ENCODE measurements at places on chromosomes 6 and 20. TPM values are rescaled to one million over a fixed set of nuclear protein-coding genes. Genes with fewer than 3 reads are reported as not detected.
A peak's percentile ranks its signal among the peaks of the same experiment; 100 is the strongest.

The LTA gene
- total RNA-seq, result not detected

The CD109 gene
- total RNA-seq, result 42.4 TPM

The ZNF391 gene
- 3.5 TPM for total RNA-seq

The CRISP2 gene
- total RNA-seq, result not detected

GRCh38 chr6:36665180-36665579, 13.3 kb upstream of the CDKN1A start:
- no peak for DNase-seq

GRCh38 chr20:57445298-57445697, 54.1 kb downstream of the RBM38 start:
- DNase-seq, result no peak

The GMNN gene
- 77.6 TPM for total RNA-seq

DNA sequence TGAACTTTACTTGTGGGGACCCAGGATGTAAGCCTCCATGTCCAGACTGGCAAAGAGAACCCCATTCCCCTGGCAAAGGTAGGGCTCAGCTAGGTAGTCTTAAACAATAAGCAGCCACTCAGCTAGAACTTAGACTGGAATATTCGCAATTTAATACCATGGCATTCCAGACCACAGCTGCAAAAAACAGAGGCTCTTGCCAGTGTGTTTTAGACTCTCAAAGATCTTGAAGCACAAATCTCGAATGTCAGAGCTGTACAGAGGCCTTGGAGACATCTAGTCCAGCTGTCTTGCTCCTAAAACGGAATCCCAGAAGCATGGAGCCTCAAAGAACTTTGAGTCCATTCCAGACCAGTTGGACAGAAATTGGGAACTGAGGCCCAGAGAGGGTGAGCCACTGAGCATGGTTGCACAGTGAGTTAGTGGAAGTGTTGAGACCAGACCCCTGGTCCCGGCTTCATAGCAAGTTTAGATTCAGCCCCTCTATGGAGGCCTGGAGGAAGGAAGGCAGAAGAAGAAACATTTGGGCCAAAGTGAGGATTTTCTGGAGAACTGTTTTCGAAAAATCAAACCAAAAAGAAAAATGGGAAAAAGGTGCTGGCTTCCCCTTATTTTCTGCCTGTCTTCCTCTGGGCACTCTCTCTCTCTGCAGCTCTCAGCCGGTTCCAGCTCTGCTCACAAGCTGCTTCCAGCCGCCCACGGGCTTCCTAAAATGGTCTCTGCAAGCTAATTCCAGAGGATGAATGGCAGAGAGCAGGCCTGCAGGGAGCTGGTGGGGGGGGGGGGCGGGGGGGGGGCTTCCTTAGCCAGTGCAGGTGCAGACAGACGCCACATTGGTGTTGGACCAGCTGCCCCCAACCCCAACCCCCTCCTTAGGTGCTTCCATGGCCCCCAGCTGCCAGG, 32.4 kb downstream of the AAR2 start:
- DNase-seq, result no peak

GRCh38 chr6:16723402-16723801, 37.9 kb downstream of the ATXN1 start:
- DNase-seq, result no peak

GRCh38 chr6:121826156-121826810, 390.8 kb downstream of the GJA1 start:
- peak; percentile 92 for DNase-seq

- peak; percentile 23 for DNase-seq
Measured at GRCh38 chr6:92587525-92587924, 831.8 kb downstream of the EPHA7 start.

DNA sequence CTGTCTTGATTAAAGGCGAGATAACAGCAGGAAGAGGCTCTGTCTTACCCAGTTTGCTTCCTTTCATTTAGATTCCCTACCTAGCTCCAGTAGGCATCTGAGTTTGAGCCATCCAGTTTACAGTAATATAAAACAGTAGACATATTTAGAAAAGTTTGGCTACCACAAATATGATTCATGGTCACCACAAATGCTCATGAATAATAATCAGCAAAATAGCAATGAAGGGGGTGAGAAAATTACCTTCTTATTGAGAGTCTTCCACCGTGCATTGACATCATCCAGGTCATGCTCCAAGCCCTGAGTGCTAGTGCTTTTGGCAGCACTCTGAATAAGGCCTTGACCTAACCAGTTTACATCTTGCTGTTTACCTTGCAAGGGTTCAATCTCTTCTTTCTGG, 106.2 kb downstream of the DST start:
- DNase-seq, result no peak

The NKX2-2 gene
- not detected for total RNA-seq

GRCh38 chr20:58710481-58711265, 18.1 kb downstream of the NPEPL1 start:
- no peak for DNase-seq

The NOX3 gene
- not detected for total RNA-seq

The SLC16A10 gene
- 0.14 TPM for total RNA-seq

The ADGRF5 gene
- total RNA-seq, result 0.03 TPM

DNA sequence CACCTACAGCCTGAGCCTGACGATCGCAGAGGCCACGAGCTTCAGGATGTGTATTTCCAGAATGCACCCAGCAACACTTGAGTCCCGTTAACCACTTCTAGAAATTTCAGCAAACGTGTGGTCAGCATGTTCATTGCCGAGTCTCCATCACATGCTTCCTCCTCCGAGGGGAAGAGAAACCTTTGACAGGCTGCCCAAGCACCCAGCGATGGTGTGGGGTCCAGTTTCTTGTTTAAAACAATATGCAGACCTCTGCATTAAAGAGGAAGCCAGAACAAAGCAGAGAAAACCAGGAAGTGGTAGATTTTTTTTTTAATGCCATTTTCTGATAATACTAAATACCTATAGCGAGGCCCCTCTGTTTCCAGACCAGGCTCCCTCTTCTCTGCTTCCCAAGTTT, 71.9 kb downstream of the GNAS-AS1 start:
- no peak for DNase-seq

The TMEM200A gene
- 51.2 TPM for total RNA-seq

The SAMHD1 gene
- 66.2 TPM for total RNA-seq

The PRL gene
- total RNA-seq, result not detected

Data from foreskin keratinocyte (primary cell).